ENCODE measurements at places on chromosomes 13 and 19. TPM values are rescaled to one million over a fixed set of nuclear protein-coding genes. Genes with fewer than 3 reads are reported as not detected.

The ERICH4 gene
- total RNA-seq: 1.0 TPM

The SYNGR4 gene
- not detected for total RNA-seq

The KCNN4 gene
- not detected for total RNA-seq

The IL17D gene
- 2.2 TPM for total RNA-seq

The GJB2 gene
- total RNA-seq: not detected

The FUT2 gene
- total RNA-seq: 0.07 TPM

The ZNF610 gene
- total RNA-seq: 0.69 TPM

The ZNF681 gene
- total RNA-seq: not detected

The CASP14 gene
- not detected for total RNA-seq

The JAK3 gene
- total RNA-seq: 2.8 TPM

The IL11 gene
- total RNA-seq: 2.9 TPM

The SPRED3 gene
- total RNA-seq: 0.15 TPM

The KRTDAP gene
- not detected for total RNA-seq

The SYCN gene
- not detected for total RNA-seq

The ZFR2 gene
- 1.00 TPM for total RNA-seq

The ZNF229 gene
- 0.11 TPM for total RNA-seq

The C19orf73 gene
- total RNA-seq: 0.80 TPM

The ADAT3 gene
- 2.0 TPM for total RNA-seq

The PEAK3 gene
- not detected for total RNA-seq

The ZNF726 gene
- total RNA-seq: not detected

The NOTCH3 gene
- not detected for total RNA-seq

The RYR1 gene
- not detected for total RNA-seq

The ATP4B gene
- not detected for total RNA-seq

The CTXN1 gene
- total RNA-seq: 0.11 TPM

The NLRP5 gene
- not detected for total RNA-seq

The ZNF428 gene
- total RNA-seq: 26.9 TPM

The PALM gene
- total RNA-seq: 10.8 TPM

The CACNA1A gene
- not detected for total RNA-seq

The PCP2 gene
- total RNA-seq: not detected

The KLF1 gene
- not detected for total RNA-seq

The P2RY11 gene
- 1.5 TPM for total RNA-seq

The HCST gene
- 0.24 TPM for total RNA-seq

The LAMP1 gene
- 112 TPM for total RNA-seq

The CGB5 gene
- total RNA-seq: not detected

The KL gene
- not detected for total RNA-seq

The FXYD7 gene
- total RNA-seq: not detected

The UHRF1 gene
- 77.7 TPM for total RNA-seq

The C2CD4C gene
- not detected for total RNA-seq

The COMMD6 gene
- 110 TPM for total RNA-seq

The ZNF577 gene
- 3.2 TPM for total RNA-seq

The CNN2 gene
- 84.5 TPM for total RNA-seq

The DCT gene
- total RNA-seq: not detected

The GPC6 gene
- total RNA-seq: 33.9 TPM

The CNFN gene
- total RNA-seq: 0.35 TPM

The APOE gene
- 458 TPM for total RNA-seq

The TEX101 gene
- total RNA-seq: not detected

The S1PR2 gene
- 0.93 TPM for total RNA-seq

The INSL3 gene
- total RNA-seq: not detected

The SIAH3 gene
- total RNA-seq: not detected

The PDX1 gene
- 0.07 TPM for total RNA-seq

The ZNF574 gene
- 8.2 TPM for total RNA-seq

The IZUMO4 gene
- 0.24 TPM for total RNA-seq

The MBD3L3 gene
- not detected for total RNA-seq

The CLEC11A gene
- not detected for total RNA-seq

The KLK3 gene
- not detected for total RNA-seq

The CCDC122 gene
- 5.1 TPM for total RNA-seq

The RNF17 gene
- not detected for total RNA-seq

The MAST1 gene
- 0.27 TPM for total RNA-seq

The KLK15 gene
- not detected for total RNA-seq
